ENCODE measurements at places on chromosomes 11 and 22.

DNA sequence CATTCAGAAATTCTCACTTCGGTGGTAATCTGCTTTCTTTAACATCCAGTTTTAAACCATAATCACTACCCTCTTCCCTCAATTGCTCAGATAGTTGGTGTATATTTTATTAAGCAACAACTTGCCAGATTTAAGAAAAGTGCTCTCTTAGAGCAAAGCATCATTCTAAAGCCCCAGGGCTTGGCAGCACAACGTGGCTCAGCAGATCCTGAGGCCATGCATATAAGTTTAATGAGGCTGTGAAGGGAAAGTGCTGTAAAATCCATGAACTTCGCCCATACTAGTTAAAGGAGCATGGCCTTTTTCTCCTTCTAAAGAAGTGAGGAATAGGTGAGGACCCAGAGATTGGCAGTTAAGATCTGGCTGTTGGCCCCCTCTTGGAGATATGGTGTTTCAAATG, 482.3 kb upstream of the CCDC90B start:
- DNase-seq = no peak

- no peak for DNase-seq
Observed at GRCh38 chr22:48722661-48723060, 1105.0 kb downstream of the BRD1 start.

DNA sequence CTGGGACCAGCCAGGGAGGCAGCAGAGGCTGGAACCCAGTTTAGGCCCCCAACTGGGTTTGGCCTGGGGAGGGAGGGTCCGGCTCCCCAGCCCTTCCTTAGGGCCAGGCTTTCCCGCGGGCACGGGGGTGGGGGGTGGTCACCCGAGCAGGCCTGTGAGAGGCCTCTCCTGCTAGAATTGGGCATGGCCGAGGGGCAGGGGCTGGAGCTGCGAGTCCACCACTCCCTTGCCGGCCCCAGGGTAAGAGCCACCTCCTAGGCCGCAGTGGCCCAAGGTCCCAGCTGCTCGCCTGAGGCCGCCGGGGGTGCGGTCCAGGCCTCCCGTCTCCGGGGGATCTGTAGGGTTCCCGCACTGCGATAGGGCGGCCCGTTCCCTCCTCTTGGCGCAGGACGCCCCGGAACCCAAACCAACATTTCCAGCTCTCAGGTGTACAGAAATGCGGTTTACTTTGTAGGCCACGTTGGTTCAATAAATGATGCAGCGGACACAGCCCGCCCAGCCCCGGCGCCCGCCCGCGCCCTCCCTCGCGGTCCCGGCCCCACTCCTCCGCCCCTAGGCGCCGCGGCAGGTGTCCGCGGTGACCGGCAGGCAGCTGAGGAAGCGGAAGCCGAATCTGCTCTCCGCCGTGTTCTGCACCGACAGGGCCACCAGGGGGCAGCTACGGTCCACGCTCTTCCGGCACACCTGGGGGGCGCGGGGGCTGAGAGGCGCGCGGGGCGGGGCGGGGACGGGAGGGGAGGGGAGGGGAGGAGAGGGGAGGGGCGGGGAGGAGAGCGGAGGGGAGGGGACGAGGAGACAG, 5.9 kb downstream of the LMNTD2 start:
- peak; percentile 43 for DNase-seq

DNA sequence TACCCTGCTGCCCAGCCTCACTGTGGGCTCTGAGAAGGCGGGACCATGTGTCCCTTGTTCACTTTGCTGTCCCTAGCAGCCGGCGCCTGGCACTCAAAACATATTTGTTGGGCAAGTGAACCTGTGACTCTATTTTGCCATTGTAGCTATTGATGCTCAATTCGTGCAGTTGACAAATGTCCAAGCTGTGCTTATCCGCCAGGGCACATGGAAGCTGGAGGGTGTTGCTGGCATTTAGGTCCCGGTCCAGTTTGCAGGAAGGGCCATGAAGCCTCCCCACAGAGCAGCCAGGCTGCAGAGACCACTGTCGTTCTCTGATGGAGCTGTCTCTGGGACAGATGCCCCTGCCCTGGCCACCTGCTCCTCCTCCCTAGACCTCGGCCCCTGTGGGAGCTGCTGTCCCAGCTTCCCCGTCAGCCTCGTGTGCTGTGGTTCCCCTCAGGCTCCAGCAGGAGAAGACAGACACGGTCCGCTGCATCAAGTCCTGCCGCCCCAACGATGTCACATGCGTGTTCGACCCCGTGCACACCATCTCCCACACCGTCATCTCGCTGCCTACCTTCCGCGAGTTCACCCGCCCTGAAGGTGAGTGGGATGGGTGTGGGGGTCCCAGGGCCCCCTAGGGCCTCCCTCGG, 71.5 kb downstream of the FBLN1 start:
- DNase-seq = no peak

DNA sequence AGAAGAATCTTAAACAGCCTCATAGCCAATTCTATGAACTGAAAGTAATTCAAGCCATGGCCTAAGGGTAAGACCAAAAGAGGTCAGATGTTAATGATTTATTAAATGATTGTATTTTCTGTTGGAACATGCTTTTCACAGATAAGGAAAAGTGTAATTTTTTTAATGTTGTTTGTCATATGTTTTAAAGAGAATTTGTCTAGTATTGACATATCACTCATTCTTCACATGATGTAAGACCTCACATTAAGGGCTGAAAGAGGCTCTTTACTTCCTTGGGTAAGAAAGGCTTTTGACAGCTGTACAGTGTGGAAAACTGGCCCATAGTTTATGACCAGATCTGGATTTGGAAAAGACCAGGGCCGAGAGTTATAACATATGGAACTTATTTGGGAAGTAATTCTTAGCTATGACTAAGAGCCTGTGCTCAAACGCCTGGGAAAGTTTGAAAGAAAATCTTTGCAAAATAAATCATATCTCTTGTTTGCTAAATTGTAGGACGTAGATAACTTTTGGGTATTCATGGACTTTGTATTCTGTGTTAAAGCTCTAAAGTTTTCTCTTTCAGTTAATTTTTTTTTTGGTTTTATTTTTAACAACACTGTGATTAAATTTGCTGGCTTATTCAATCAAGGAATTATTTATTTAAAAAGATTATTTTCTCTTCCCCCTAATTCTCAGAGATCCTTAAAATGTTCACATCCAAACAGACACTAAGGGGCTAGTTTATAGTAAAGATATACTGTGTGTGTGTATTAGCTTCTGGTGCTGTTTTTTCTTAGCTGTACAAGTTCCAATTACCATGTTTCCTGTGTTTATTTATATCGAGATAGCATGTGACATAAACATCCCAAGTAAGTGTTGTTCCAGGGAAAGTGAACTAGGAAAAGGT, 162.2 kb downstream of the ARHGAP42 start:
- DNase-seq = no peak

- no peak for DNase-seq
Observed at GRCh38 chr11:92342886-92343285, 118.3 kb downstream of the FAT3 start.

GRCh38 chr22:20212754-20213699, 55.1 kb downstream of the RTN4R start:
- DNase-seq = no peak

DNA sequence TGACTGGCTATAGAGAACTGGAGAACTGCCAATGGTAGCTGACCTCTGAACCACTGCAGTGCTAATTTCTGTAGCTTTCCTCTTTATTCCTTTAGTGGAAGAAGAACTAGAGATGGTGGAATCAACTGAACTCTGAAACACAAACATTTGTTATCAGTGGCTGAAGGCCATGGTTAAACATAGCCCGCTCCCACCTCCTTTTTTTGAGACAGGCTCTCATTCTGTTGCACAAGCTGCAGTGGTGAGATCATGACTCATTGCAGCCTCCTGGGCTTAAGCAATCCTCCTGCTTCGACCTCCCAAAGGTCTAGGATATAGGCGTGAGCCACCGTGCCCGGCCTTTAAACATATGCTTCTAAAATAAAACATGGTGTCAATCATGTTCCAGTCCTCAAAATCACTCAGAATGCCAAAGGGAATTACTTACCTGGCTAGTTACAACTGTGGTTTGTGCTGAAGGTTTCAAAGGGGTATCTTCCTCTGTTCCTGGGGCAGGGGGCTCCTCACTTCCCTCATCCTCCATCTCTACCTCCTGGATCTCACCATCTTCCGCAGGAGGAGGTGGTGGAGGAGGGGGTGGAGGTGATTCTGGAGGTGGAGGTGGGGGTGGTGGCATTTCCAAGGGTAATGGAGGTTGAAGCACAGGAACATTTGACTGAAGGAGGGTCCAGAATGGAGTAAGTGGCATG, 9.0 kb upstream of the AGBL2 start:
- no peak for DNase-seq

- no peak for DNase-seq
Observed at GRCh38 chr22:45424241-45424731, 10.8 kb downstream of the RIBC2 start.

- no peak for DNase-seq
Observed at GRCh38 chr22:22201185-22201929, 43.2 kb upstream of the VPREB1 start.

GRCh38 chr22:49937758-49938564, 19.5 kb downstream of the CRELD2 start:
- no peak for DNase-seq

- peak; percentile 38 for DNase-seq
Observed at GRCh38 chr11:59222464-59223060, 9.8 kb upstream of the MPEG1 start.

GRCh38 chr11:15180212-15180792, 65.6 kb downstream of the INSC start:
- no peak for DNase-seq

- no peak for DNase-seq
Observed at GRCh38 chr11:122098261-122098980, 17.6 kb downstream of the BLID start.

DNA sequence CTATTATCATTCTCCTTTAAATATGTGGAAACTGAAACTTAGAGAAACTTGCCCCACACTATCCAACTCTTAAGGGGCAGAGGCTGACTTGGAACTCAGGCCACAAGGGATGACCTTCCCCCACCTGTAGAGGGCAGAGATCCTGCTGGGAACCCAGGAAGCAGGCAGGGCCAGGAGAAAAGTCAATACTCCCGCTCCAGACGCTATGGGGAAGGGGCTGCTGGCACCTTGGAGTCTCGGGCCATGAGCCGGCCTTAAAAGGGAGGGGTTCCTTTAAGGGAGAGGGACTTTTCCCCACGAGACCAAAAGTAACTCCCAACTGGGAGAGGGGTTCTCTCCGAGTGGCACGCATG, 620 bp upstream of the ANO5 start:
- no peak for DNase-seq

GRCh38 chr11:134516529-134516928, 104.5 kb upstream of the B3GAT1 start:
- DNase-seq = no peak

DNA sequence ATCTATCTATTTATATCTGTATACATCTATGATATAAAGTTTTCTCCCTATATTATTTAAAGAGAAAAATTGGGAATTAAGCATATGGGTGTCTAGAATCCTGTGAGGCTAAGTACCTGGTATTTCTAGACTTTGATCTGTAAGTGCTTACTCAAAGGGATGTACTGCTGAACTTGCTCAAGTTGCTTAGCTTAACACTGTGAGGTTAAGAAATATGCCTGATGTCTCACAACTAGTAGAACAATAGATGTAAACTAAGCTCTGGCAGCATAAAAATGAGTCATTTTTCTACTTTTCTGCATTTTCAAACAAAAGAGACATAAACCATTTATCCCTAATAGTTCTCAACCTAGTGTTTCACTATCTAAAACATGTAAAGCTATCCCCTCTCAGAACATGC, 744.4 kb upstream of the ANO3 start:
- DNase-seq = no peak

DNA sequence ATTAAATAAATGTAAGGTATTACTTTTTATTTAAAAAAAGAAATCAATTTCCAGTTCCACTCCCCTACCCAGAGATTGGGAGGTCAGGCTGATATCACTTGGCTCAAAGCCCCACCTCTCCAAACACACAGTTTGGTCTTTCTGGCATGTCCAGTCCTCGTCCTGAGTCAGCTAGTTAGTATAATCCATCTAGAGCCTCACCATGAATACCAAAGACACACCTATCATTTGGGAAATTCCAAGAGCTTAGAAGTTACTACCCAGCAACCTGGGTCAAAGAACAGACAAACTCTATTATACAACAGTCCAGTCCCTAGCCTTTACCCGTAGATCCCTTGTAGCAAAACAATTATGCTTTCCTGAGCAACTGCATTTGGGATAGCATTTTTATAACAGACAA, 9.4 kb downstream of the TREH start:
- no peak for DNase-seq

GRCh38 chr11:60592601-60593000, 77.4 kb downstream of the MS4A13 start:
- no peak for DNase-seq

DNA sequence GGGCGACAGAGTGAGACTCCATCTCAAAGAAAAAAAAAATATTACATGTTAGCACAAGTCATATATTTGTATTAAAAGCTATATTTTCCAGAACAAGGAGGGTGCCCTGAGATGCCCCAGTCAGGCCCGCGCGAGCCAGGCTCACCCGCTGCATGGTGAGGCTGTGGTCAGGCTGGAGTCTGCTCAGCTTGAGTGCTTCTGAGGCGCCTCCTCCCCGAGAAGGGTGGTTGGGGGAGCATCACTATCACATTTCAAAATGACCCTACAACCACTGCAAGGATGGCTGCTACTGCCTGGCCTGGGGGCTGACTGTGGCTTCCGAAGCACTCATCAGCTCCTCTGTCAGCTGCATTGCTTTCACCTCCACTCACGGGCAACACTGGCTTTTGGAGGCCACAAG, 77.1 kb downstream of the SCUBE1 start:
- DNase-seq = no peak

DNA sequence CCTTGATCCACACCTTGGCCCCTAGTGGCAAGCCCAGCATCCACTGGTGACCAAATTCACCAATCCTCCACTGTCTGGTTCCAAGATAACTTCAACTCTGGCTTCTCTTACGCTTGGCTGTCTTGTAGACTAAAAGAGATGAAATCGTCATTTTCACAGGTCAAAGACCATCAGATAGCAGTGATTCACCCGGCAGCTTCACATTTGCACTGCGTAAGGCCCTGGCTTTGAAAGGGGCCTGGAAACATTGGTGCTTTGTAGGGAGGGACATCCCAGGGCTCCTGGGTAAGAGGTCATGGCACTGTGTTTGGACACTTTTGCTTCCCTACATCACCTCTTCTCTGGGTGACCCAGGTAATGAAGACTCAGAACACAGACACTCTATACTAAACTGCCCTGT, 30.1 kb upstream of the FADD start:
- DNase-seq = no peak

- no peak for DNase-seq
Observed at GRCh38 chr22:20671409-20672081, 102.4 kb upstream of the SERPIND1 start.

GRCh38 chr11:76269247-76269646, 62.9 kb upstream of the WNT11 start:
- no peak for DNase-seq
